Fibroblast of skin of left quadriceps (primary cell): ENCODE measurements at places on chromosomes 3 and 15.

DNA sequence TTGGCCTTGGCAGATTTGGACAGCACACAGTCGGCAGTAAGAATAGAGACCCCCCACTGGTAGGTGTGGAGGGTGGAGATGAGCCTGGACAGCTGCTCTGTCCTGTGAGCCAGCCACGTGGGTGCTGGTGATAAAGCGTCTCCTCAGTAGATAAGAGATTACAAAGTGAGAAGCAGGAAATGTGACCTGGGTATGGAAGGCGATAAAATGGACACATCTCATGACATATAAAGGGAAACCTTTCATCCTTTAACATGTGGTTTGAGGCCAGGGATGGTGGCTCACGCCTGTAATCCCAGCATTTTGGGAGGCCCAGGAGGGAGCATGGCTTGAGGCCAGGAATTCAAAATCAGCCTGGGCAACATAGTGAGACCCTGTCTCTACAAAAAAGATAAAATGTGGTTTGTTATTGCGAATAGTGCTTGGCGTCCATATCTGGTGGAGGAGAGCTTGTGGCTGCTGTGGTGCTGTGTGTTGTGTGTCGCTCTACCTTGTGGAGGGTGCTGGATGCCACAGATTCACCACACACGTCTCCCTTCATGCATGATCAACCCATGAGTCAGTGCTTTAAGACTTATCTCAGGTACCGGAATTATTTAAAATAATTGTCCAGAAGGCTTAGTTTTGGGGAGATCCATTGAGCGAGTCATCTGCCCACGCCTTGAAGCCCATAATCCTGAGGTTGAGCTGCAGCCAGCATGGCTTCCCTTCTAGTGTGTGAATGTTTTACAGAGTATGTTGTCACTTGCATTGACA lies 157.0 kb downstream of the GABRG3 start:
- DNase-seq: no peak

DNA sequence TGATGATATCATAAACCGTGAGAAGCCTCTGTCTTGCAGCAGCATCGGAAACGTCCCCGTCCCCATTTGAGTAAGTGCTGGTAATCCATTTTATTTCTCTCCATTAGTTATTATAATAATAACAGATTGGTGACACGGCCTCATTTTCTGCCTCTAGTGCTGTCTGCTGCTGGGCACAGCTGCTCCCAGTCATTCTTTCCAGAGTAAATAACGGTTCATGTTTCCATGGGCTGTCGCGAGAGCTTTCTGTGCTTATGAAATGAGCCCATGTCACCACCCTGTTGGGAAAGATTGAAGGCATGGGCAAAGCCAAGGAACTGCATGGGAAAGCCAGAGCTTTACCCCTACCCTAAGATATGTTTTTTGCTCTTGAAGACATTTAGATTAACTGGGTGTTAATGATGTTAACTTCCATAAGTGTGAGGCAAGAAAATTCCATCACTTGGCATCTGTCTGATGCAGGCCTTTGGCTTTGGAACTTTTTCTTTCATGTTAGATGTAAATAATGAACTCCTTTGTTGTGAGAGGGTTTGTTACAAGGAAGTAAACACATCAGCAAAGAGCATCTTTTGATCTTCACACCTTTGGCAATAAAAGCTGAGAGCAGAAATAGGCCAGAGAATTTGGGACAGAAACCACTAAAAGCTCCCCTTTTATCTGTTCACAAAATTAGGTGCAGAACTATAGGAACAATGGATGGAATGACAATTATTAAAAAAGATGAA lies 141.8 kb downstream of the FILIP1L start:
- DNase-seq: no peak

DNA sequence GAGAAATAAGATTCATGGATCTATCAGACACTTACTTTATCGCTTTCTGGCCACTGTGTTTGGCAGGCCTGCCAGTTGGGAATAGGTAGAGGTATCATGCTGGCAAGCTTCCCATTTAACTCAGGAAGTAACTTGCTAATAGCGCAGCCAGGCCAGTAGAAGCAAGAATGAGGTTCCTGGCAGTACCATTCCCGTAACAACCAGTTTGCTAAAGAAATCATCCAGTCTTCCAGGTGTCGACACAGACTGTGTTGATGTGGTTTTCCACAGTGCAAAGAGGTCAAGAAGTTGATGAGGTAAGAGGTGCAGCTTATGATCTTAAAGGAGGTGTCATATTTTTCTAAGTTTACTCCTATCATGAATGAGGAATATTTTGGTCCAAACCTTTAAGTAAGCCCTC lies 46.2 kb downstream of the DPH6 start:
- DNase-seq: no peak

DNA sequence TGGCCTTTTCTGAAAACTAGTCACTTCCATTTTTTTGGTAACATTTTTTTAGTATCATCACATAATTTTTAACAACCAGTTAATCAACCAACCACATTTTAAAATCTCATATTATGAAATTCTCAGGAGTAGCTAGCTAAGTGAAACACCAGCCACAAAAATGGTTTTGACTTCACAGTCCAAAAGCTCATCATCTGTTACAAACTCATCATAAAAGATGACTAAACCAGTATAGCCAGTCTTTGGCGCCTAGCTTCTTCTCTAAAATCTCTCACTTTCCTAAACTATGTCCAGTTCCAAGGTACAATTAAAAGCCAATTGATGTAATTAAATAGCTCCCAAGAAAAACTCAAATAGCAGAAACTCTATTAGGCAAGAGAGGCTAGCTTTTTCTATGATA lies 88.2 kb upstream of the ZNF385D start:
- peak; percentile 20 for DNase-seq
